ENCODE measurements at places on chromosomes 4 and X.

DNA sequence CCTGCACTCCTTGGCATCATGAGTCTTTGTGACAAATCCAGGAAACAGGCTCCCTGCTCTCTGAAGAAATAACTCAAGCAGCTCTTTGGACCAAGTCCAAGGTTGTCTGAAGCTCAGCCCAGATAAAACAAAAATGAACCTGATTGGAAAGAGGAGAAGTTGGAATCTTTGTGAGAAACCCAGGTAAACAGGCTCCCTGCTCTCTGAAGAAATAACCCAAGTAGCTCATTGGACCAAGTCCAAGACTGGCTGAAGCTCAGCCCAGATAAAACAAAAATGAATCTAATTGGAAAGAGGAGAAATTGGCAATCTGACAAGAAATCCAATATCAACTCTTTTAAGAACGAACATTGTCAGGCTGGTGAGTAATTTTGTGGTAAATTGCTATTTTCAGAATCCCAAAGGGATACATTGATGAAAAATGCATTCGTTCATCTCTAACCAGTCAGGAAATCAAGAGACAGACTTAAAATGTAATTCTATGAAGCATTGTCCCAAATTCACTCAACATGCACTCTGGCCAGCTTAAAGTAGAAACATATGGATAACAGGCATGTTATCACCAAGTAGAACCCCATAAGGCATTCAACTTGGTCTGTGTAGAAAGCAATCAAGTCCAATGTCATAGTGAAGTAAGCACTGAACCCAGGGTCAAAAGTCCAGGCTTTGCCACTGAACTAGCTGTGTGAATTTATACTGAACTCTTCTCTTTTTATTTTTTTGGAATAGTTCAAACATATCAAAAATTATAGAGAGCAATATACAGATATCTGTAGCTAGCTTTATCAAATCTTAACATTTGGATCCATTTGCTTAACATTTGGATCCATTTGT, 16.8 kb upstream of the NFXL1 start:
- DNase-seq: no peak

DNA sequence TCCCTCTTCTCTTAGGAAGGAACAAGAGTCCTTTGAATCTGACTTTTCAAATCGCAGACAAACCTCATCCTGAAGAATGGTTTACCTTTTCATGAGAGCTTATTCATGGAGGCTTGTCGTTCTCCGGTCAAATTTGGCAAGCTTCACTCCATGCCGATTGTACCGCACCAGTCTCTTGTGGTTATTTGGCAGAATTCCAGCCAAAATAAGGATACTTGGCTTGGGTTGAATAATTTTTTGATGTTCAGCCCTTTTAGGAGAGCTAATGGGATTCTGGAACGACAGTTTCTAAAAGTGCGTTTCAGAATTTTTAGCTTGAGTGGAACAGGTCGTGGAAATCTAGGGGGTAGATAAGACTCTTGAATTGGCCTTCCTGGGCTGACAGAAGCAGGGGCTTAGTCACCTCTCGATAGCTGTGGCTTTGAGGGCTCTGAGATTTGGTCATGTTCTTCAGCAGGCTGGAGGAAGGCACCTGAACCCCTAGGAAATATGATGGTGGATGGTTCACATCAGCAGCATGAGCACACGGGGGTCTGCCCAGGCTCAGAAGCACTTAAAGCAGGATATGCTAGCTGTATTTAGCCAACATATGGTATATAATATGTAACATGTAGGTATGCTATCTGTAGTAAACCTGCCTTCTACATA, 1.5 kb downstream of the KLHL2 start:
- DNase-seq: peak; percentile 52

DNA sequence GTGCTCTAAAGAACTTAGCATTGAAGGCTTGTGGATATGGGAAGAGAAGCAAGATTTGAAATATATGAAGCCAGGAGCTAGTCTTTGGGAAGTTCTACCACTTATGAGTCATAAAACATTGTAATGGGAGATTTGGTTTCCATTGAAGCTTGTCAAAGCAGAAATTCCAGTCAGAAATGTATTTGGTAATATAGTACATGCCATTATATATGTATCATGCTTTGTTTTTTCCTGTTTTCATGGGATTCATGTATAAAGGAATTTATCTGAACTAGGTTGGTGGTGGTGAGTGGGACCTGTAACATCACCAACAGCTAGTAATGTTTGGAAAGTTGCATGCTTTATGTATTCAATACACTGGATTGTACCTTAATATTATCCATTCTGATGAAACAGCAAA, 14.6 kb upstream of the DCAF8L2 start:
- no peak for DNase-seq

DNA sequence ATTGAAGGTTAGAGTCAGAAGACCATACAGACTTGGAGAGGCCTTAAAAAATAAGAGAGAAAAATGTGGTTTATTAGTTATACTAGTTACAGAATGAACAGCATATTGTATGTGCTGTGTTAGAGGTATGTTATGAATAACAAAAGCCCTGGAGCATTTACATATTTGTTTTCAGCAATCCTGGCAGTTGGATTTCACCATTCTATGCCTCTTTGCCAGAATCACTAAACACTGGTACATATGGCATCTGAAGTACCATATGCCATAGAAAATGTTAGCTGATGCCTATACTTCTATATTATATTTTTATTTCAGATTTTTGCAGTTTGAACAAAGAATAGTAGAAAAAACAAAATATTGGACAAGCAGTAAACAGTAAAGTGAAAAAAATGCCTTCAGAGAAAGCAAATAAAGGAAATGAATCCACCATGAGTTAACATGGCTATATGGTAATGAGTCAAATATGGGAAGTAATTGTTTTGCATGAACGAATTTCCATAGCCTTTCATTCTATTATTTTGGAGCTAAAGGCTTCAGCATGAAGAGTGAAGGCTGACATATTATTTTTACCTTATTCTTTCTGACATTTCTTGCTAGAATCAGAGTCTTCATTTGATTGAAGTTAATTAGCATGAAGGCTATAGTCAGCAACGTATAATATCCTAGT, 41.9 kb upstream of the PRDM8 start:
- DNase-seq: no peak

DNA sequence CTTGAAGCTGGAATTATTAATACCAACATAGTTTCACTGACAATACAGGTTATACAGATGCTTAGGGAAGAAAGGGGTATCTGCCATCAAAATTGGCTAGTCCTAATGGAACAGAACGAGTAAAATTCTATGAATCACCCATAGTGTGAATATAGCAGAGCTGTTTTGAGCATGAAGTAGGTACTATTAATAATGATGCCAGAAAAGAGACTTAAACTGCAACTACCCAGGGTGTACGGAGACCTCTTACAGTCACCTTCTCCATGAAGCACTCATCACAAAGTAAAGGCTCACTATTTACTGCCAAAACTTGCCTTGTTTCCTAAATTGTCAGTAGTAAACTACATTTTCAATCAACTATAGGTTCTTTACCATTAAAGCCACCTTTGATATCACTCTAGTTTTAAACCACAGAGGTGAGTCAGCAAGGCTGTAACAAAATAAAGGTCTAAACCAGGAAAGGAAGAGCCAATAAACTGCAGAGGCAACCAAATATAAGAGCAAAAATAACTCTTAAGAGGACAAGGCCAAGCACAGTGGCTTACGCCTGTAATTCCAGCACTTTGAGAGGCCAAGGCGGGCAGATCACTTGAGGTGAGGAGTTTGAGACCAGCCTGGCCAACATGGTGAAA, 114.4 kb downstream of the FRYL start:
- DNase-seq: no peak

- no peak for DNase-seq
Observed at GRCh38 chrX:28351801-28352200, 235.4 kb upstream of the IL1RAPL1 start.

GRCh38 chr4:139740531-139741041, 75.0 kb downstream of the MGST2 start:
- DNase-seq: peak; percentile 94

- DNase-seq: no peak
Observed at GRCh38 chr4:113173126-113173792, 123.8 kb downstream of the ANK2 start.

- no peak for DNase-seq
Observed at GRCh38 chr4:101163936-101164335, 183.4 kb downstream of the PPP3CA start.

- no peak for DNase-seq
Observed at GRCh38 chr4:151226004-151226932, 50.7 kb upstream of the PRSS48 start.

DNA sequence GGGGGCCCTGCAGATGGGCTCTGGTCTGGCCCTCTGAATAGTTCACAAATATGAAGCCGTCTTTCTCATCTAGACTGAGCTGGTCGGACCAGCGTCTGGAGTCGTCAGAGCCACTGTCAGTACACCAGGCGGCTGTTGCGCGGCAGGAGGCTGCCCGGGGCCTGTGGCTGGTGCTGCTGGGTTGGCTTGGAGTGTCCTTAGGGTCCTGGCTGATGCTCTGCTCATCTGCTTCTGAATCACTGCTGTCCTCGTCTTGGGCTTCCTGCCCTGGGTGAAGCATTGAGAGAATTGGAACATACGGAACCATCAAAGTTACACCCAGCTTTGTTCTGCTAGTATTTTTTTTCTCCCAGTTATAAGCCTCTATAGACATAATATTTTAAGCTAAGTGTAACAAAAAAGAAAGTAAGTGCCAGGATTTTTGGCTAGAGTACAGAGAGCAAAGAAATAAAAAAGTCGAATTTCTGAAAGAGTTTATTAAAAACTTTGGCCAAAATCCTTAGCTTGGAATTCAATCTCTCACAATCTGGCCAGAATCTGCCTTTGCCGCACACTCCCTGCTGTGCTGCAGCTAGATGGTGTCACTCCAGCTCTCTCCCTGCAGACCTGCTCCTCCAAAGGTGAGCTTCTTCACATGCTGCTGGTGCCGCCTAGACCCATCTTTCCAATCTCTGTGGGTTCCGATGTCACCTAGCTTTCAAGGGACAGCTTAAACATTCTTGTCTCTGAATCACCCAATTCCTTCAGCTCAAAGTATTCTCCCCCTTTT, 96.2 kb downstream of the CDS1 start:
- DNase-seq: no peak

DNA sequence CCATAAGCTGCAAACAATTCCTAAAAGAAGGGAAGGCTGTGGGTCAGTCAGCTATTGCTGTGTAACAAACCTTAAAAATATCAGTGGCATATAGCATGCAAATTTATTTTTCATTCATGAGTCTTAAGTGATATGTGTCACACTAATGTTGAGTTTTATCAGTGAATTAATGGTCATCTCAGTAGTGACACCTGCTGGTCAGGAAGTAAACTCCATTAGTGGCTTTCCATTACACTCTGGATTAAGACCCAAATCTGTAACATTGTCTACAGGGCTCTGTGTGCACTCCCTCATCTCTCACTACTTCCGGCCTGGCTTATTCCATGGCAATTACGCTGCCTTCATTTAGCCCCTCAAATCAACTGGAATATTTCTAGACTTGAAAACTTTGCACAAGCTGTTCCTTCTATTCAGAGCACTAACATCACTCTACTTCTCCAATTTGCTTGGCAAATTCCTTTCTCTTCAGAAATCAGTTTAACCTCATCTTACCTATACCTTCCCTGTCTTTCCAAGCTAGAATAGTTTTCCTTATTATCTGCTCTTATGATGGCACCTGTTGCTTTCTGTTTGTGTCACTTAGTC, 217.3 kb upstream of the TAPT1 start:
- DNase-seq: no peak

DNA sequence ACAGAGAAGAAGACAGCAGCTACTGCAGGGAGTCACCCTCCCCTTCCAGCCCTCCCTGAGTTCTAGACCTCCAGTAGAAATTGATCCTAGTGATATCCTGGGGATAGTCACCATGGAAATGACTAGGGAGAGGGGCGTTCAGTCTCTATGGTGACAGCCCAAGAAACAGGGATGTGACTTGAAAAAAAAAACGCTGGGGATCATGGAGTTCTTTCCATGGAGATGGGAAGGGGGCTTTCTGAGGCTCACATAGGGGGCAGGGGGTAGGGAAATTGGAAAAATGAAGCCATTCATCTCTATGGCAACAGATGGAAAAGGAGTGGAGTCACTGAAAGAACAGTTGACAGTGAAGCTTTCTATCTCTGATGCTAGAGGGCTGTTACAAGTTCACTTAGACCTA, 28.0 kb upstream of the IGBP1 start:
- no peak for DNase-seq

DNA sequence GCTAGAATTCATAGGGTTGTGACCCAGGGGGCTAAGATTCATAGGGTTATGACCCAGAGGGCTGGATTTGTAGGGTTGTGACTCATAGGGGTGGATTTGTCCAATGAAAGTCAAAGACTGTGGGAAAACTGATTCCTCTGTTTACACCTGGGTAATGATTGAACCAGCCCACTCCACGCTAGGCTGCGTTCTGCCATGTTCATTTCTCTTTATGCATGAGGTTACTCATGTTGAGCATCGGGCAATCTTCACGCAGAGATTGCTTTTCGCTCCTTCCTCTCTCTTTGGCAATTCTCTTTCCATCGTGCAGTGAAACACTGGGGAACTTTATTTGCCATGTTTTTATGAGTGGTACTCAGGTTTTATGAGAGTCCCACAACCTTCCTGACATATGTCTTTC, 127.8 kb downstream of the CRLF2 start:
- no peak for DNase-seq

GRCh38 chrX:120251471-120252011, 929 bp downstream of the ZBTB33 start:
- DNase-seq: peak; percentile 14

GRCh38 chrX:103343105-103343504, 13.1 kb downstream of the TCEAL7 start:
- no peak for DNase-seq

- no peak for DNase-seq
Observed at GRCh38 chrX:24902806-24903205, 113.0 kb downstream of the ARX start.

GRCh38 chrX:153583433-153583832, 15.5 kb downstream of the CCNQ start:
- no peak for DNase-seq

DNA sequence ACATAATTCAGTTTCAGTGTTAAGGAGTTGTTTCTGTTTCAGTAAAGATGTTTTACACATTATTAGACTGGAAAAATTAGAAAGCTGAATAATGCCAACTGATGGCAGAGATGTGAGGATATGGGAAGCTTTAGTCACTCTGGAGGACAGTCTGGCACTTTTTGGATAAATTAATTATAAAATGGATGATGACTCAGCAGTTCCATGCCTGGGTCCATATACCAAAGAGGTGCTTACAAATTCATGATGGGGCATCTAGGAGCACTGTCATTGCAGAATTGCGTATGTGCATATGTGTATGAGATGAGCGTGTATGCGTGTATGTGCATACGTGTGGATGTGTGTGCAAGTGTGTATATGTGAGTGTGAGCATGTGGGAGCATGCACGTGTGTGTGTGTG, 31.2 kb upstream of the ANKRD50 start:
- DNase-seq: no peak

DNA sequence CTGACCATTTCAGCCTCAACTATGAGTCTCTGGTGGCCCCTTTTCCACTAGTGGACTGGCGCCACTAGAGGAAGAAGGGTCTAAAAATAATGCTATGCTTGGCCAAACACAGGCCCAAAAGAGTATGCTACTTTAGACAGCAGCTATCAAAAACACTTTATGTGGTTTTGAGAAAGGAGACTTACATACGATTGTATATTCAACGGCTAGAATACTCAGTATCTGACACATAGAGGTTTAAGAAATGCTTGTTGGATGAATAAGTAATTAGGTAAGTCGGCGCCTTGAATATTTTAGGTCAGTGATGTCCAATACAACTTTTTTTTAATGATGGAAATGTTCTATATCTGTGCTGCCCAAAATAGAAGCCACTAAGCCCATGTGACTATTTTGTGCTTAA, 25.7 kb upstream of the TMPRSS11A start:
- DNase-seq: no peak

GRCh38 chr4:94452476-94453371, 982 bp downstream of the PDLIM5 start:
- no peak for DNase-seq

GRCh38 chr4:103774326-103774825, 54.6 kb upstream of the TACR3 start:
- no peak for DNase-seq
